NCI-H146 (cell line): ENCODE measurements at places on chromosomes 6 and 20.

- no peak for DNase-seq
Observed at GRCh38 chr6:135586844-135587243, 89.3 kb upstream of the AHI1 start.

DNA sequence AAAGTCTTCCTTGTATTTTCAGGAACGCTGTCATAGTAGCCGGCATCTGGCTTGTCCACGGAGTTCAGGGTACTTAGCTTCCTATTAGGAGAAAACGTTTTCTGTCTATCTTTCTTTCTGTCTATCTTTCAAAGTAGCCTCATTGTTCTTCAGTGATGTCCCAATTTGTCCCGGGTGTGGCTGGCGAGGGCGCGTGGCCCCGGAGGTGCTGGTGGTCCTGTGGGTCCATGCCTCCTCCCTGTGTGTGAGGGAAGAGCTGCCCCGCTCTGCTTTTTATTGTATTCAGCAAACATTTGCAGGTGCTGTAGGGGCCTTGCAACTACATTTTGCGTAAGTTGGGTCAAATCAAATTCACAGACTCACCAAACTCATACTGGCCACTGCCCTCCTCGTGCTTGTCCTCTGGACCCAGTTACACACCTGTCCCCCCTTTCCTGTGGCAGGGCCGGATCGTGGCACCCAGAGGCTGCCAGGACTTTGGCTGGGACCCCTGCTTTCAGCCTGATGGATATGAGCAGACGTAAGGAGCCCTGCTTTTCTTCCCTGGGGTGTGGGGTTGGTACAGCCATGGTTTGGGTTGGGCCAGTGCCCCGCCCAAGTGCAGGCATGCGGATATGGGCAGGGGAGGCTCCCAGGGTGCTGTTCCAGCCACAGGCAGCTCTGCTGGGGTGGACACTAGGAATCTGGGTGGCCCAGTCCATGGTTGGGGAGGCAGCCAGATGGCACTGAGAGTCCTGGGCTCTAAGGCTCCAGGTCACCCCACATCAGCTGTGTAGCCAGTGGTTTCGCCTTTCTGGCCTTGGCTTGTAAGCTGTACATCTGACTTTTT, 12.3 kb downstream of the ITPA start:
- DNase-seq: no peak

DNA sequence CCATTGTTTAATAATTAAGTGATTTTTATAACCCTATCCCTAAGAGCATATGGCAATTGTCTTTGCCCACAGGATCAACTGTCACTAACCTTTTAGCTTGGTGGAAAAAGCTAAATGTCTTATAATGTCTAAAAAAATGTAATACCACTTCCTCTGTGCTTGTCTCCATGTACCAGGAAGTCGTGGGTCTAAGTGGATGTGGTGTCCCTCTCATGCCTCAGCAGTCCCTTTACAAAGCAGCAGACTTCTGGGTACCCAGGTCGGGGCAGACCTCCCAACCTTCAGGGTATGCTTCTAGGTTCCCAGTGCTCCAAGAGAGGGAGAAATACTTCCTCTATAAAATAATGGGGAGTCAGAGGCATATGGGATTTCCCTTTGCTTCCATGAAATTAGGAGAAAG, 74.7 kb downstream of the ZHX3 start:
- DNase-seq: no peak

GRCh38 chr6:44034931-44035345, 92.3 kb downstream of the MRPL14 start:
- DNase-seq: no peak

DNA sequence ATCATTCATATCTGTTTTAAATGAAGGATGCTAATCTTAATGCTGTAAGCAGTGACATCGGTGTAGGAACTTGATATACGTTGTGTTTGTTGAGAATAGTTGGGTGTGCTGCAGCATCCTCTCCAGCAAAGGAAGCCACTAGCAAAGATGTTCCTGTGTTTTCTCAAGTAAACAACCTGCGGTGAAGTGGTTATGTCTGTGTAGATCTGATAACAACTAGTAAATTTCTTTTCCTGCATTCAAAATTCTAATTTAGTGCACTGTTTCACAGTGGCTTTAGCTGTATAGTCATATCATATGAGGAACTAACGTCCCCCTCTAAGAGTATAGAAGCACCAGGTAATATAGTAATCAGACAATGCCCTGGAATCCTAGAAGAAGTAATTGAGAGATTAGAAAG, 38.7 kb downstream of the NCOA7 start:
- DNase-seq: no peak

DNA sequence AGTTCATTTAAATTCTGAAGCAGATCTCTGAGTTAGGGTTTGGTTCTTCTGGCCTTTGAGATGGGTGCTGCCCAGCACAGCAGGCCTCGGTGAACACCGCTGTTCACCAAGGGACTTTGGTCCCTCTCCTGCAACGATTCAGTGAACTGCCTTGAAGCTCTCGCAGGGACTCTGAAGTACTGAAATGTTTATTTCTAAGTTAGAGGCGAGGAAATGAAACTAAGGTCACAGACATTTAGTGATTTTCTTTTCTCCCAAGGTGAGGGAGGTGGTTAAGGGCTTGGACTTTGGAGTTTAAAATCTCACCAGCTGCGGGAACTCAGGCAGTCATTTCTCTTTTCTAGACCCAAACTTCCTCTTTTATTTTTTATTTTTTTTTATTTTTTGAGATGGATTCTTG, 26.2 kb downstream of the E2F3 start:
- no peak for DNase-seq

GRCh38 chr20:44448753-44449546, 26.7 kb upstream of the TTPAL start:
- peak; percentile 30 for DNase-seq

- DNase-seq: no peak
Observed at GRCh38 chr6:114605656-114606055, 262.8 kb upstream of the HS3ST5 start.

DNA sequence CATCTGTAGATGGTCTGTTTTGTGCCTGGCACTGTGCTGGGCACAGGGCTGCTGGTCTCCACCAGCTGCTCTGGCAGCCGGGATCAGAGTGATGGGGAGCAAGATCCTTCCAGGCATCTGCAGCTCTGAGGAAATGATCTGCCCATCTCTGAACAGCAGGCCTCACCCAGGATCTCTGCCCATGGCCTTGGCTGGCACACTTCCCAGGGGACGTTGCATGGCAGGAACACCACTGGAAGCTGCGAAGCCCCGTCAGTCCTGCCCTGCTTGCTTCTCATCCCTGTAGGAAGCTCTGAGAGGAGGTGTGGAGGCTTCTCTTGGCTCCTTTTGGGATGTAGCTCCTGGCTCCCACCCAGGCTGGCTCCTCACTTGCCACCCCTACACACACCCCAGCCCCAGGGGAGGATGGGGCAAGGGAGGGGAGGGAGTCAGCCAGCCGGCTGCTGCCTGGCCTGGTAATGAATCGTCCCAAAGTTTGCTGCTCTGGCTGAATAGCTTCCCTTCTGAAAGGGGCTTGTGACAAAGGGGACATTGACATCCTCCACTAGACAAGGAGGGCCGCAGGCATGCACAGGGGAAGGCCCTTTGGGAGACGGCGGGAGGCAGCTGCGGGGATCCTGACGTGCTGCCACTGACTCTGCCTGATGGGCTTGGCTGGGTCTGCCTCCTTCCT, 108.9 kb downstream of the VEGFA start:
- no peak for DNase-seq

DNA sequence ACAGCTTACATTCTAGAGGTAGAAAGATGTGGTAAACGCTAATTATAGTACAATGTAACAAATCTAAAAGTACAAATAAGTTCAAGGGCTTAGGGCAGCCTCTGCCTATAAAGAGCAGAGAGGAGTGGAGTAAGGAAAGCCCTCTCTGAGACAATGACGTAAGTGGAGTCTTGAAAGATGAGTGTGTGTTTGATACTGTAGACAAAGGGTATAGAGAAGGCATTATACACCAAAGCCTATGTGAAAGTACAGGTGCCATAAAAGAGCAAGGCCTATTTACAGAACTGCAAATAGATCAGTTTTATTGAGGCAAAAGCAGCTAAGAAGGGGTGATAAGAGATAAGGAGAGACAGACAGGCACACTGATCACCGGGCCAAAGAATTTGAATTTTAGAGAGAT, 10.9 kb downstream of the GOPC start:
- no peak for DNase-seq
